ENCODE measurements at places on chromosomes 11 and 22. TPM values are rescaled to one million over a fixed set of nuclear protein-coding genes. Genes with fewer than 3 reads are reported as not detected.

DNA sequence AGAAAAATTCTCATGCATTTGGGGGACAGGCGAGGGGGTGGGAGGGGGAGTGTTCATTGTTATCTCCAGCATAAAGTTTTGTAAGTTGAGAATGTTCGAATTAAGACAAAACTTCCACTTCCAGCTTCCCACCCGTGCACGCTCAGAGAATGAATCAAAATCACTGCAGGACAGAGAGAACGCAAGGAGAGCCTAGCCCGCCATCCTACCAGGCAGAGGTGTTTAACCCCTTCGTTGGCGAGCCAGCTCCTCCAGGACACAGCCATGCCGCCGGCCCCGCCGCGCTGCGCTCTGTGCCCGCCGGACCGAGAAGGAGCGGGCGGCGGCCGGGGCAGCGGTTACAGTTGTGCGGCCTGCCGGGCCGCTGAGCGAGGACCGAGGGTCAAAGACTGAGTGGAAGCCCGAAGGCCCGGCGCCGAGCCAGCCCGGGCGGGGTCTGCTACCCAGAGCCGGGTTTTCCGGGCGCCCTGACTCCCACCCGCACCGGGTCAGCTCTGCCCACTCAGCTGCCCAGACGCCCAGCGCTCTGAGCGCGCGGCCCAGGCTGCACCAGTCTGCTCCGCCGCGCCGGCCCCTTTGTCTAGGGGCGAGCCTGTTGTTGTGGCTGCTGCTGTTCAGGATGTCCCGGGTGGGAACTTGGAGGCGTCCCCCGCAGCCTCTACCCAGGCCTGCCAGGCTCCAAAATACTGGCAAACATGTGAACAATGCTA, at the start of gene NOX4:
Gene NOX4, minus strand, starts transcription at position 395 of the 710 bp plus-strand sequence. Its CDS starts 129 bp downstream, at position 266.
- no peaks in the 10 kb centered on the region for H3K36me3 ChIP-seq
- H3K27me3 ChIP-seq: no peaks in the 10 kb centered on the region
- H3K4me3 ChIP-seq: no peak within 1 kb of the TSS
- H3K27ac ChIP-seq: no peak within 1 kb of the TSS
- no peak for DNase-seq

DNA sequence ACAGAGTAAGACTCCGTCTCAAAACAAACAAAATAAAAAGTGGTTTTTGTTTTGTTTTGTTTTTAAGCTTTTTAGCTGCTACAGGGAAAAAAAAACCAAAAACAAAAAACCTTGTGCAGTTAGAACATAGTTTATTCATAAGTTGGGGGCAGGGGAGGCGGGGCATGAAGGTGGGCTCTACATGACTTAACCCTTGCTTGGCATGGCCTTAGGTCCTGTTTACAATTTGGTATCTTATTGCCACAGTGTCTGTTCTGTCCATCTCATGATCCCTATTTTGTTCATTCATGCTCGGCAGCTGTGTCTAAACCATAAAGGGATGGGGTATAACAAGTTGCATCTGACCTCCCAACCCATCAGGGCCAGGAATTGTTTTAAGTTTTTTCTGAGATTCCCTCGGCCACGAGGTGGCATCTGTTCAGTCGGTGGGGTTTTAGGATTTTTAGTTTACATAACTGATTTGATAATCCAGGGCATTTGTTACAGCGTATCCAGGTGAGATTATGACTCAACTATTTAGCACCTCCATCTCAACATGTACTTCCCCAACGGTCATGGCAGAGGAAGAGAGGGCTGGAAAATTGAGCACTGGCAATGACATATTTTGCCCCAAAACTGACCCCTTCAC, 6.9 kb downstream of the AP5B1 start:
- DNase-seq: no peak
- H3K27me3 ChIP-seq: no peaks in the 10 kb centered on the region
- H3K27ac ChIP-seq: no peak overlapping the region
- H3K4me3 ChIP-seq: no peak overlapping the region

DKK3 gene
- 0.11 TPM for polyA plus RNA-seq

DNA sequence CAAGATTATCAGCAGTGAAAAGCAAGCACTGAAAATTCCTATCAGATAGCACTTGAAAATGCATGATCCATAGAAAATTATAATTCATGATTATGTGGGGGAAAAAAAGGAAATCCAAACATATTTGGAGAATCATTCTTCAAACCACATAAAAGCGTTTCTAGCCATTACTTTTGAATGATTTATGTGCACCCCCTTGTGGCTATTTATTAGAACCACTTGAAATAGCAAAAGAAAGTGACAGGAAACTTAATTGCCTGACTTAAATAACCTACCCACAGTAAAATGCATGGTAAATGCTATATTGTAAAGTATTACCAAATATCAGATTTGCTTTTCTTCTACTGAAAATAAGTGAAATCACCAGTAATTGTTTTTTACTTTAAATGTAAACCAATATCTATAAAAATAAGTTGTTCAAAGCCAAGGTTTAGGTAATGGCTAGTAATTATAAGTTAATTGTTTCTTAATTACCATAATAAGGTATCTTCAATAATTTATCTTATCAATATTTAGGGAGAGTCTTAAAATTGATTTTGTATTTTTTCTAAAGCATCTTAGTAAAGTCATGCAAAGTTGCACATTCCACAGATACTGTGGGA, 168.5 kb downstream of the ARHGAP42 start:
- no peaks in the 10 kb centered on the region for H3K4me1 ChIP-seq
- H3K27me3 ChIP-seq: no peaks in the 10 kb centered on the region
- H3K27ac ChIP-seq: no peak overlapping the region

DNA sequence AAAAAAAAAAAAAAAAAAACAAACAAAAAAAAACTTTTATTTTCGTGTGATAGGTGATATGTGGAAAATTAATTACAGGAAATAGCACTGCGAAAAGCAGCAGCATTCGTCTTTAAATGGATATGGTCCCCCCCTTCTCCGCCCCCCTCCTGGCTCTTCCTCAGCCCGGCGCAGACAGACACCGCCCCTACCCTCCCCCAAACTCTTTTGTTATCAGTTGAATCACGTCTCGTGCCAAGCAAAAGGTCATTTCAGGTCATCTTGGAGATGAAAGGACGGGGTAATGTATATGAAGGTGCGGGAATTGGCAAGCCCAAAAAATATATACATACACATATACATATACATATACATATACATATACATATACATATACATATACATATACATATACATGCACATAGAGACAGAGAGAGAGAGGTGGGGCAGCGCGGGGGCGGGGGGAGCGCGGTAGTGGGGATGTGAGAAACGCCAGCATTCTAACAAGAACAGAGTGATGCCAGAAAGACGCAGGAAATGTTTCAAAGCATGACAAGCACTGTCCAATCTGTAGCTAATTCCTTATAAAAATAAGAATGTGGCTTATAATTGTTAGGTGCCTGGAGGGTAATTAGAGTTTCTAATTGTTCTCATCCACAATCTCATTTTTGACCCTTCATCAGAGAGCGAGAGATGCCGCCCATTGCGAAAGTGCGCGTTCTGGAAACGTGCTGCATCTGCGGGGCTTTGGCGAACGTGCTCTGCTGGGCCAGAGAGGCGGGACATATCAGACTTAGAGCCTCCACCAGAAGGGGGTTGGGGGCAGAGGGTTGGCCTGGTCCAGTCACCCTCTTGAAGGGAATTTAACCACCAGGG, 214.5 kb upstream of the UBASH3B start:
- H3K4me1 ChIP-seq: no peaks in the 10 kb centered on the region
- no peak overlapping the region for H3K4me3 ChIP-seq
- H3K36me3 ChIP-seq: no peaks in the 10 kb centered on the region
- DNase-seq: no peak
- H3K27me3 ChIP-seq: 0 out of 2 replicates have a peak, but pooled peaks cover 4% of the 10 kb centered on the region
- no peak overlapping the region for H3K27ac ChIP-seq

DNA sequence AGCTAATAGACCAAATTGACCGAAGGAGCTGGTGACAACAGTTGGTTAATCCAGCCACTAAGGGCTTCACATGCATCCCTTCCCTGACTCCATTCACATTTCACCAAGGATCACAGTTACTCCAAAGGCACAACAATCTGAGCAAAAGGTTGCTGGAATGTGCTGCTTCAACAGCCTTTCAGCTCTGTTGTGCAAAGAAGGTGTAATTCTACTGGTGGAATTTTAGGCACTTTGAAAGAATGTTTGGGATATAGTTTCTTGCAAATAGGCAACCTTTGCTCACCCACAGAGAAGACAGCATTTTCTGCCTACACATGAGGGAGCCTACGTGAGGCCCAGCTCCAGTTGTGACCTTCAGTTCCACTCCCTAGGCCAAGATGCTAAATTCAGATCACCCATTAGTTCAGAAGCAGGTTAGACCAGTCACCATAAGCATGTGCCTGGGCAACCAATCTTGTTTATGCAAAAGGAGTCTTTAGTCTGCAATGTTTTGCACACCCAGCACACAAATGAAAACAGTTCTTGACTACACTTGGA, 21.6 kb upstream of the FCHSD2 start:
- H3K4me1 ChIP-seq: peaks cover 23% of the 10 kb centered on the region
- H3K27me3 ChIP-seq: no peaks in the 10 kb centered on the region
- H3K4me3 ChIP-seq: no peak overlapping the region
- no peak overlapping the region for H3K27ac ChIP-seq
- DNase-seq: no peak

GRCh38 chr11:127462065-127462344, 461.4 kb upstream of the KIRREL3 start:
- H3K4me1 ChIP-seq: no peaks in the 10 kb centered on the region
- H3K36me3 ChIP-seq: no peaks in the 10 kb centered on the region
- no peak overlapping the region for H3K4me3 ChIP-seq
- no peak overlapping the region for H3K27ac ChIP-seq
- H3K27me3 ChIP-seq: no peaks in the 10 kb centered on the region

- no peaks in the 10 kb centered on the region for H3K27me3 ChIP-seq
- DNase-seq: no peak
- H3K27ac ChIP-seq: no peak overlapping the region
- peaks cover 2% of the 10 kb centered on the region for H3K36me3 ChIP-seq
- peaks cover 7% of the 10 kb centered on the region for H3K4me1 ChIP-seq
- H3K4me3 ChIP-seq: no peak overlapping the region
These were observed 103.7 kb downstream of the PICALM start for GRCh38 chr11:85965202-85965601.

DNA sequence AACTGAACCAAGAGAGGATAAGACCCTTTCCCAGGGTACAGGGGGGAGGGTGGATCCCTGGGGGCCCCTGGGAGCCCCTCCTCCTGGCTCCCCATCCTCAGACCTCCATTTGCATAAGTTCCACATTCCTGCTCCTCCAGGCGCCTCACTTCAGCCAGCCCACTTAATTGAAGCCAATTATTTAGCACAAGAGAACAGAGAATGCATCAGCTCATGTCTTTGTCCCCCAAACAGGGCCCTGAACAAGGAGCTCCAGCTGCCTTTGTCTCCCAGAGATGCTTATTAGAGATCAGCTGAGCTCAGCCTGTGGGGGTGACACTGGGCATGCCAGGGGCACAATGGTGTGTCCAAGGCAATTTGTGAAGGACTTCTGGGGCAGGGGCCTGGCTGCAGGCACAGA, 89.9 kb upstream of the PRDM11 start:
- H3K27ac ChIP-seq: no peak overlapping the region
- DNase-seq: no peak
- no peaks in the 10 kb centered on the region for H3K27me3 ChIP-seq
- no peaks in the 10 kb centered on the region for H3K4me1 ChIP-seq

DNA sequence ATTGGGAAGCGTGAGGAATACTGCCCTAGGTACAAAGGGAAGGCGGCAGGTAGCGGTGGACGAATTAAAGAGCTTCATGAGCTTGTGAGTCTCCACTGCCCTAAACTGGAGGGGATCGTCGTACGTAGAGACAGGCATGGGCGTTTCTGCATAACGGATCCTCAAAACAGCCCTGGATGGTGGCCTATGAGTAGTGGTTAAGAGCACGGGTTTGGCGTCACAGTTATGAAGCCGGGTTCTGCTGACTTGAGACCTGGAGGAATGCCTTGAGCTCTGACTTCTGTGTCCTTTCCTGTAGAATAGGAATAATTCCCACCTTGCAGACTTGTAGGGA, 335 bp downstream of the TMEM138 start:
- H3K4me3 ChIP-seq: peak overlapping the region; percentile 99
- peak overlapping the region; percentile 98 for H3K27ac ChIP-seq
- H3K27me3 ChIP-seq: no peaks in the 10 kb centered on the region
- H3K36me3 ChIP-seq: peaks cover 14% of the 10 kb centered on the region

DNA sequence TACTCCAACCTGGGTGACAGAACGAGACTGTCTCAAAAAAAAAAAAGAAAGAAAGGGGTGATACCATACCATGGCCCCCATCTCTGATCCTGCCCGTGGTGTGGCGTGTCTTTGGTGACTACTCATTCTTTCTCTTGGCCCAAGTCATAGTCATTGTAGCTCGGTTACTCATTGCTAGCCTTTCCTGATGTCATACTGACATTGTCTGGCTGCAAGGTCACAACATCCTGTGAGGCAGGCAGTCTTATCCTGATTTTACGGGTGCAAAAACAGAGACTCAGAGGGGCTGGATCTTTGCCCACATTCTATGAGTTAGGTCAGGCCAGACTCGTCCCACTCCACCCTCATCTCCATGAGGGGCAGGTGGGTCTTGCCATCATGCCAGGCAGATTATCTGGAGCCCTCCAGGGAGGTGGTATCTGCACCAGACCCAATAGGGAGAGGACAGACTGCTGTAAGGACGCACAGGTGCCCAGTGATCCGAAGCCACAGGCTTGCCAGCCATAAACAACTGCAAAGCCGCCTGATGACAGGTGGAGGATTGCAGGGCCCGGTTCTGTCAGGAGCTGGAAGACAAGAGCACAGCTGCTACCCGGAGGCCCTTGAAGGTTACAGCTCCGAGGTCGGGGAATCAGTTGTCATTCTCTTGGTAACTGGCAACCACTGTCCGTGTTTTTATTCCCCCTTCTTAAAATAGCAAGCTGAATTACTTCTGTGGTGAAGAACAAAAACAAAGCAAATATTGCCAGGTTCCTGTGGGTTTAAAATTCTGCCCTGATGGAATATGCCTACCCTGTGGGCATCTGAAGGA, 13.8 kb downstream of the TOM1 start:
- no peaks in the 10 kb centered on the region for H3K36me3 ChIP-seq
- DNase-seq: no peak
- H3K4me3 ChIP-seq: no peak overlapping the region
- H3K4me1 ChIP-seq: peaks cover 52% of the 10 kb centered on the region
- H3K27me3 ChIP-seq: no peaks in the 10 kb centered on the region

DNA sequence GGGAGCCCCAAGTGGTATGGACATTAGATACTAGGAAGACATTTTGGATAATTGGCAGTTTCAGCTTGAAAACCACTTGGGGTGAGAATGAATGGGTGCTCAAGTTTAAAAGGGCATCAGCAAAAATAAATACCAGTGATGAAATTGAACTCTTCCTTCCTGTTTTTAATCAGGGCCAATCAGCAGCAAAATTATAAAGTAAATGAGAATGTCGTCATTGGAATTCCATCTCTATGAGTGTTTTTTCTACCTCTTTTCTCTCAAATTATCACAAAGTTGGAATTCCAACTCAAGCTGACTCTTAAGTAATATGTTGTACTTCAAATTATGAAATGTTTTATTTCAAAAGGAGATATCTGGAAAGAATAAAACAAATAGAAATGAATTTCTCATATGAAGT, 730.6 kb downstream of the METTL15 start:
- H3K36me3 ChIP-seq: no peaks in the 10 kb centered on the region
- no peak for DNase-seq
- H3K27me3 ChIP-seq: no peaks in the 10 kb centered on the region
- H3K4me3 ChIP-seq: no peak overlapping the region

- H3K27ac ChIP-seq: 0 out of 2 replicates have a peak overlapping the region, but pooled peaks have one; percentile 31
- DNase-seq: no peak
- H3K4me1 ChIP-seq: peaks cover 19% of the 10 kb centered on the region
- H3K4me3 ChIP-seq: peak overlapping the region; percentile 84
- no peaks in the 10 kb centered on the region for H3K27me3 ChIP-seq
These were observed 2.1 kb downstream of the IL17RA start for GRCh38 chr22:17086788-17087497.

KRTAP5-2 gene
- not detected for polyA plus RNA-seq

NLRP6 gene
- polyA plus RNA-seq: not detected

C11orf97 gene
- not detected for polyA plus RNA-seq
